NCI-H82 (cell line): ENCODE measurements at places on chromosomes 3 and 15.
A peak's percentile ranks its signal among the peaks of the same experiment; 100 is the strongest.

GRCh38 chr3:65672871-65673815, 365.6 kb downstream of the MAGI1 start:
- DNase-seq: peak; percentile 73

DNA sequence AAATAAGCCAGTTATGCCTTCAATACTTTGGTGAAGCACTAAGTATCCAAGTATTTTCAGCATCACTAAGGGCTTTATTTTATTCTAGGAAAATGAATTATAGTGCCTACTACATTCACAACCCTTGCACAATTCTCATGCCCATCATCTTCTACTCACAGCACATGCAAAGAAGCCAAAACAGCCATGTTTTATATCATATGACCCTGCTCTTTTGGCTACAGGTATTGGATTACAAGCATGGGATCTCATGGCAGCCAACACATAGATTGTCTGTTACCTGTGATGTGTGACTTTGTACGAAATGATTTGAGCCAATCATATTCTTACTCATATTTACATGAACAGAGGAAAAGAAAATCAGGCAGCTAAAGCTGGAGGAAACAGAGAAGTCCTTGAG, 38.6 kb downstream of the STT3B start:
- DNase-seq: peak; percentile 0

DNA sequence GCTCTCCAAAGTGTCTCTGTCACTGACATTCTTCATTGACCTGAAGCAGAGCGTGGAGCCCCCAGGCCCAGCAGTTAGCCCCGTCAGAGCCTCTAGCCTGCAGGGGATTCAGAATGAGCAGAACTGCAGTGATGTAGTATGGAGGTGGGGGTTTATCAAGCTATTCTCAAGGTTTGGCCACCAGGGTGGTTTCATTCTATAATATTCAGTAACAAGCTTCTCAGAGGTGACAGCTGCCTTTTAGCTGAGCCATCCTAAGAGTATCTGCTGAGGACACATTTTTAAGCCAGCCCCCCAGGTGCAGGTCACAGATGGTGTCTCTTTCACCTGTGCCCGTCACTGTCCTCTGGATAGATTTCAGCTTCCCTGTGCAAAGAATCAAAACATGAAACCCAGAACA, 31.9 kb downstream of the CMTM7 start:
- peak; percentile 10 for DNase-seq

GRCh38 chr3:122111974-122112373, 56.8 kb downstream of the CD86 start:
- DNase-seq: no peak

- DNase-seq: peak; percentile 57
Measured at GRCh38 chr15:64430000-64430735, 30.2 kb upstream of the ZNF609 start.

GRCh38 chr3:7745711-7746110, 755.9 kb upstream of the LMCD1 start:
- DNase-seq: no peak

GRCh38 chr15:68985361-68985891, 29.1 kb upstream of the NOX5 start:
- no peak for DNase-seq

DNA sequence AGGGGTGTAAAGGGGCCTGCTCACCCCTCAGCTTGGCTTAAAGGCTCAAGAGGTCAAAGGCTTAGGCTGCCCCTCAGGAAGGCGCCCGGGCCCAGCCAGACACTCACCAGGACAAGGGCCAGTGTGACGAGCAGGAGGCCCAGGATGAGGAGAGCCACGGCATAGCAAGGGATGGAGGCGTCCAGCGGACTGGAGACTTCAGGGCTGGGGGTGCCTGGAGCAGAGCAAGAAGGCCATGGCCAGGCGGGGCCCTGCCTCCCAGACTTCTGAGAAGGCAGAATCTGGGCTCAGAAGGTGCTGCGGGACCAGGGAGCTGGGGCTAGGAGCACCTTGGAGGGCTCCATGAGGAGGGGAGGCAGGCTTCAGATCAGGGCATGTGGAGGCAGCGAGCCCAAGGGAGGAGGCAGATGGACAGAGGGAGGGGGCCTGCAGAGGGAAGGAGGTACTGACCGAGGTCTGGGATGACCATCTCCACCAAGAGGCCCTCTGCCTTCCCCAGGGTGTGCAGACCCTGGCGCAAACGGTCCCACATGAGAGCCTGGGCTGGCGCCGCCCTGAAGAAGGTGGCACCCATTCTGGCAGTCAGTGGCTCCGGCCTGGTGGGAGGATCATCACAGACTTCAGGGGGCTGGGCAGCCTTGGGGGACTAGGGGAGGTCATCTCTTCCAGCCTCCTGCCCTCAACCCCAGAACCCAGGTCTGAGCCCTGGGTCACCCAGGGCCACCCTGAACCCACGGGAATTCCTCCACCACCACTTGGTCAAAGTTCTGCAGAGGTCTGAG, 24.5 kb downstream of the C15orf39 start:
- no peak for DNase-seq

DNA sequence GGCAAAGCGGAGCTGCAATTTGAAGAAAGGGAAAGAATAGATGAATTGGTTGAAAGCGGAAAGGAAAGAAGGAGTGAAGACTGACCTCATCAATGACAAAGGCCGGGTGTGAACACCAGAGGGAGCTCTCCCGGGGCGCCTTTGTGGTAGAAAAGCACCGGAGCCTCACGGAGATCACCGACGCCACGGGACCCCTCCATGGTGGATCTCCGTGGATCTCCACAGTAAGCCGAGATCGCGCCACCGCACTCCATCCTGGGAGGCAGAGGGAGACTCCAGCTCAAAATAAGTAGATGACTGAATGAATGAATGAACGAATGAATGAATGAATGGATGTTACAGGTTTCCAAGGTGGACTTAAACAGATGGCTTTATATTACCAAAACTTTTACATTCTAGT, 25.0 kb downstream of the GPR160 start:
- no peak for DNase-seq

DNA sequence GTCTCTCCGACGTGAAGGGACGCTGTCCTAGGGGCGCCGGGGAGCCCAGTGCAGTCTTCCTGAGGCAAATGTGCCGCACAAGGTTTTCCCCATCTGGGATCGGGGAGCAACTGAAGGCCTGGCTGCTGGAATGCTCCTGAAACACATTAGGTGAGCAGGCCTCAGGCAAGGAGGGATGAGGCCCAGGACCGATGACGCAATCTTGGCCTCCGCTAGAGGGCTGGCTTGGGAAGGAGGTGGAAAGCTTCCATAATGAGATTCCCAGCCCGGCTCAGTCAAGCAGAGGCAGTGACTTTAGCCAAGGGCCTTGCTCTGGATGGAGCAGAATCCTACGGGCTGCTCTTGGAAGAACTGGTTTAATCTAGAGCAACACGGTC, 50.8 kb downstream of the CPN2 start:
- peak; percentile 97 for DNase-seq

GRCh38 chr15:39498629-39499028, 82.2 kb upstream of the THBS1 start:
- DNase-seq: no peak

- peak; percentile 10 for DNase-seq
Measured at GRCh38 chr3:172904711-172905373, 154.3 kb downstream of the ECT2 start.

DNA sequence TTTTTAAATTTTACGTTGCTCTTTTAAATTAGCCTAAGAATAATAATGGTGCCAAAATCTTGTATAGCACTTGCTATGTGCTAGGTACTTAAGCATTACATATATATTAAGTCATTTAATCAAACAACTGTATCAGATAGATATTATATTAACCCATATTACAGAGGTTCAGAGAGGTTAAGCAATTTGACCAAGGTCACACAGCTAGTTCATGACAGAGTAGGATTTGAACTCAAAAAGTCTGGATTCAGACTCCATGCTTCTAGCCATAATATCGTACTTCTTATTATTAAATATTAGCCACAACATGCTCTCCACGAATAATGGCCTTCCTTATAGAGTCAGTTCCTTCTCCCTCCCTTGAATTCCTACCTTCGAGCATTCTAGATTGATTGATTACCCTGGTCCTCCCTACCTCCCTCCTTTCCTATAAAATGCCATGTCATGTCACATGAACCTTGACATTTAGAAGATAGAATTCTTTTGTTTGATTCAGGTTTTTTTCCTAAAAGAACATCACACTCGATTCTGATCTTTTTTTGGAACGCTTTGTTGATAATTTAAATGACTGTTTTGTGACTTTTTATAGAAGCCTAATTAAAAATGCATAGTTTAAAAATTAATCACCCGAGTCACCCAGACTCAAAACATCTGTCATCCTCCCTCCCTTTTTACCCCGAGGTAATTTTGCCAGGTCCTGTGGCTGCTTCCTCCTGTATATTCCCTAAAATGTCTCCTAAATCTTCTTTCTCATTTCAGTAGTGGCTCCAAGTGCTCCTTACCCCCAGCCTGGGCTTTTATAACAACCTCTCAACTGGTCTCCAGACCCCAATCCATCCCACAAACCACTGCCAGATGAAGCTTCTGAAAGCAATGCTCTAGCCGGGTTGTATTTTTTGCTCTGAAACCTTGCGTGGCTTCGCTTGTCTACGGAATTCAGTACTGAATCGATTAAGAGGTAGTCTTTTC, 8.5 kb upstream of the PSMD6 start:
- DNase-seq: peak; percentile 29

DNA sequence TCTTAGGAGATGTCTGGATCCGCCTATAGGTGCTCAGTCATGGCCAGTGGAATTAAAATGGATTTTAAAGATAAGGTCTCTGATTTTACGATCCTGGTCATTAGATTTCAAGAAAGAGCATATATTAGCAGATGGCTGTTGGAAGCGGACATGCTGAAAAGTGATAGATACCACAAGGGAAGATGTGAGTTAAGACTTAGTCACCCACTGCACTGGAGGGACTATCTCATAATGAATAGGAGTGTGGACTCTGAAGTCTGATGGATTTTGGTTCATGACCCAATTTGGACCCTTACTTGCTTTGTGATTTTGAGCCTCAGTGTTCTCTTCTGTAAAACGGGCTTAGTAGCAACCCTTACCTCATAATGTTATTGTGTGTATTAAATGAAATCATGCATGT, 214.7 kb downstream of the CHST2 start:
- DNase-seq: no peak

DNA sequence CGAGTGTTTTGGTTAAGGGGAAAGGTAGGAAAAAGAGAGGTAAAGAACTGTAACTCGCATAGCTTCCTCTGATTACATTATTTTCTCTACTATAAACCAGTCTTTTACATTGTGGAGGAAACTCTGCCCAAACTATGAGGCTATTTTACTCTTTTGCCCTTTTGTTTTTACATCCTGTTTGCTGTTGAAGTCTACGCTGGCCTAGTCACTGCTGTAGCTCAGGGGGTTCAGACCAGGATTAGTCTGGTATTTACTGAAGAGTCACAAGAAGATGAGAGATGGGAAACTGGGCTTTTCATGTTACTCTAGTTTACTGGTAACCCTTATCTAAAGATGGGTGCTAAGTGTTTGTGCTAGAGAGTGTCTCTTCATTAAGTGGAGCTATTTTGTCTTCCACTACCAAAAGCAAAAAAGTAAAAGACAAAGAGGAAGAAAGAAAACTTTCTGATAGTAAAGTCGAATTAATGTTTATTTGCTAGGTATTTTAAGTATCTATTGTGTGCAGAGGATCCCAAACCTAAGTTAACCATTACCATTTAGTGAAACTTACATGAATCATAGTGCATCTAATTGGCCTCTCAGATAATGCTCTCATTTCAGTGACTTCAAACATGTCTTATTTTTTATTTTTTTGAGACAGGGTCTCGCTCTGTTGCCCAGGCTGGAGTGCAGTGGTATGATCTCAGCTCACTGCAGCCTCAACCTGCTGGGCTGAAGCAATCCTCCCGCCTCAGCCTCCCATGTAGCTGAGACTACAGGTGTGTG, 10.9 kb downstream of the RARB start:
- DNase-seq: no peak

DNA sequence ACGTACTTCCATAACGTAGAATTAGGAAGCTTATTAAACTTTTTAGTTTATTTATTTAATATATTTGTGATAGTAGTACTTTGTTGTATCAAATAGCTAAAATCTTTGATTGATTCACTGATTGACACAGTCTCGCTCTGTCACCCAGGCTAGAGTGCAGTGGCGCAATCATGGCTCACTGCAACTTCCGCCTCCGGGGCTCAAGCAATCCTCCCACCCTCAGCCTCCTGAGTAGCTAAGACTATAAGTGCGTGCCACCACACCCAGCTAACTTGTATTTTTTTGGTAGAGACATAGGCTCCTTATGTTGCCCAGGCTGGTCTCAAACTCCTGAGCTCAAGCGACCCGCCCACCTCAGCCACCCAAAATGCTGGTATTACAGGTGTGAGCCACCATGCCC, 5.7 kb downstream of the APH1B start:
- DNase-seq: no peak

- no peak for DNase-seq
Measured at GRCh38 chr3:65729973-65730372, 308.7 kb downstream of the MAGI1 start.
